ENCODE measurements at places on chromosomes 7 and 10.

DNA sequence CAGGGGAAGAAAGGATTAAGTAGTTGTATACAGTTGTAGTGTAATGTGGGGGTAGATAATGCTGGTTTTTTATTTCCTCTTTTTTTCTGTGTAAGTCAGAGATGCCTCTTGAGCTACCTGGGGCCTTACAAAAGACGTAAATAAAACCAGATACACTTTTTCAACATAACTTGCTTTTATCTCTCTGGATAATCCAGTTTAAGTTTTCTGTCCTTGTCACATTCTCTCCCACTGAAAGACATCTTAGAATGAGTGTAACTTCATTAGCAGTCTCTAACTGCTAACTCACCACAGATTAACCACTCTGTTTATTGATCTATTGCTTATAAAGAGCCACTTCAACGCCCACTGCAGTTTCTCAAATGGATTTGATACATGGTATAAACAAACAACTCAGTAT, 64.1 kb upstream of the LRRN3 start:
- no peak for DNase-seq

DNA sequence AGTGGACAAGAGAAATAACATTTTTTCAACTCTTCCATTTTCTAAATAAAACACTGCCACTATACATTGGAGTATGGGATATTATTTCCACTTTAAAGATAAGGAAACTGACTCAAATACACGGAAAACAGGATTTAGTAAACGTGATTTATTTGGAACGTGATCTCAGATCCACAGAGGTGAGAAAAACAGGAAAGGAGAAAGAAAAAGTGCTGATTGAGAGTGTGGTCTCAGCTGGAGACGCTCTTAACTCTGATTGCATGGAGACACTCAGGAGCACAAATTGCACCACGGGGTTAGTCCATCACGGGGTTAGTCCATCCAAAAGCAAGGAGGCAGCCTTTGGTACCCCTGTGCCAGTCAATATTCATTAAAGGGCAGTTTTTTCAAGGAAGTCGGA, 142.5 kb downstream of the GNAT3 start:
- DNase-seq: no peak

DNA sequence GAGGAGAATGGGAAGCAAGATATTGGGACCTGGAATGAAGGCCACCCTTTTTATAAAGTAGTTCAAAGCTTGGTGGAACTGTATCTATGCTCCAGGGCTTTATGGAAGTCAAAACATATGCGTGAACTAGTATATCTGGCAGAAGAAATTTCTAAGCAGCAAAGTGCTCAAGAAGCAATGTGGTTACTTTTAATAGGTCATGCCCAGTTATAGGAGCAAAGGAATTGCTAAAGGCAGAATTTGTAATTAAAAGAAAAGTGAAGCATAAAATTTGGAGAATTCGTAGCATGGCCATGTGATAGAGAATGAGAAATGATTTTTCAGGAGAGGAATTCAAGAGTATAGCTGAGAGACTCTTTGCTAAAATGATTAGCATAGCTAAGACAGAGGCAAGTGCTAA, 1110.4 kb downstream of the XPNPEP1 start:
- no peak for DNase-seq

GRCh38 chr10:71549766-71550533, 153.2 kb downstream of the CDH23 start:
- no peak for DNase-seq

DNA sequence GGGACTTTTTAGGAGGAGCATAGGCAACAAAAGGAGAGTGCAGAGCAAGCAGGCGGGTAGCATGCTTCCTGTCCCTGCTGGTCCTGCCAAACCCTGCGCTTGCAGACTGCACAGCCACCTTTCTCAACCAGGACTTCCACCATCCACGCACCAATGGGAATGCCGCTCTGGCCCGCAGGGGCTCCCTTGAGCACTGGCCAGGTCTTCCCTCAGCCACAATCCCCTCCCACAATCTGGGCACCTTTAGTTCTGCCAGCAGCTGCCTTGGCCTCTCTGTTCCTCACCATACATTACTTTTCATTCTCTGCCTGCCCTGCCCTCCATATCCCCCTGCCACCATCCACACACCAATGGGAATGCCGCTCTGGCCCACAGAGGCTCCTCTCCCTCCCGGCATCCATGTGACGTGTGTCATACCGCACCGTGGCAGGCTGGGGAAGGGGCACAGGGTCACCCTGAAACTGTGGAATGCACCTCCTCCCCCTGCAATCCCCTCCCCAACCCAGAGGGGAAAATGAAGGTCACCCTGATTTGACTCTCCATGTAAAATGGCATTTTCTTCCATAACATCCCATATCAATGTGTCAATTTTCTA, 97.3 kb upstream of the MACROH2A2 start:
- no peak for DNase-seq

DNA sequence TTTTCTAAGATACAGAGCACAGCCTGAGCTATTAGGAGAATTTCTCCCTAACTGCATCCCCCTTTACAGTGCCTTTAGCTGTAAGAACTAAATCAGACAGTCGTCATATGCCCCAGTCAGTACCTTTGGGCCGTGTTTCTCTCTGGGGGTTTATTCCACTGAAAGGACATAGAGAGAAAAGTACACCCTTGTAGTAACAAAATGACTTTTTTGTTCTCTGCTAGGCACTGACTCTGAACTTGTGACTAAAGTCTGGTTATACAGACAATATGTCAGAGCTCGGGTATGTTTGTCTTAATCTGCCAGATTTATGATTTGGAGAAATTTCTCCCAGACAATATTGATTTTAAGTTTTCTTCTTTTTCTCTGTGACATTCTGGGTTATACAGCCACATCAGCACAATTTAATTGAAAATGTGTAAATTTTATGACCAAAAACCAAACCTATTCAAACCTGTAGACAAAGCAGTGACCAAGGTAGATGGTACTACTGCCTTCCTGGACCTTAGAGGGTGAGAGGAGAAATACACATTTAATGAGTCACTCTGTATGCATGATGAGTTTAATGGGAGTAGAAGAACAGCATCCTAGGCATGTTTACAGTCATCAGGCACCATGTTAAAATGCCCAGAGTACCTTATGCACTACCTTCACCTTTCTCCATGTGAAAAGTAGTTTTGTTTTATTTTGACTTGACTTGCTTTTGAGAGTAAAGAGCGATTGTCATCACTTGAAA, 156.1 kb upstream of the PLXDC2 start:
- no peak for DNase-seq

- DNase-seq: no peak
Measured at GRCh38 chr7:46658281-46658680, 737.2 kb upstream of the IGFBP3 start.

GRCh38 chr10:129049501-129049900, 417.5 kb upstream of the MGMT start:
- DNase-seq: no peak

DNA sequence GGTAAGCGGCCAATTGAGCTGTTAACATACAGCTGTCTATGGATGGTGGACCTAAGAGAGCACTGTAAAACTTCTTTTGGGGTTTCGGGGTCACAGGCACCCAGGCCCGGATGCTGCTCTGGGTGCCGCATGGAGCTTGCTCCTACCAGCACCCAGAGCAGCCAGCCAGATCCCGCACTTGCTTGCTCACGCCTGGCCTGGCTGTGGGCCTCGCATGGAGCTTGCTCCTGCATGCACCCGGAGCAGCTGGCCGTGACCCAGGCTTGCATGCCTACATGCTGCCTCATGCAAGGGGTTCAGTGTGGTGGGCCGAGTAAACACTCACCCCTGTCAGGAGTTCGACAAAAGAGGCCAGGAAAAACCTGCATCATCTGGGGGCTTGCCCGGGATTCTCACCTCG, 896.9 kb downstream of the SORCS1 start:
- no peak for DNase-seq

DNA sequence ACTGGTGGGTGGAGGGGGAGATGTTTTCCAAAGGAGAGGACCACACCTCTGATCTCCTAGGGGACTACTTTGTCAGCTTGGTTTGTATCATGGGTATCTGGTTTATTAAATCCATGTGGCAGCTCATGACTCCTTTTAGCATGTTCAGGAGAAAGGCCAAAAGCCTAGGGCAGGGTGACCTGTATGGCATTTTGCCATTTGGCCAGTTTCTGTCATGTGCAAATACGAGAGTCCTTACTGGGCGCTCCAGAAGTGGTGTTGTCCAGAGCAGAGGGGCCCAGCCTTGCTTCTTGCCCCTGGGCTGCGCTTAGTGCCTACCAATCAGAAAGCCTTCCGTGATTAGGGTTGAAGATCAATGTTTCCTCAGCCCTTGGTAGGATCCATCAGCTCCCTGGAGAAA, 31.0 kb downstream of the ADRA2A start:
- DNase-seq: no peak

DNA sequence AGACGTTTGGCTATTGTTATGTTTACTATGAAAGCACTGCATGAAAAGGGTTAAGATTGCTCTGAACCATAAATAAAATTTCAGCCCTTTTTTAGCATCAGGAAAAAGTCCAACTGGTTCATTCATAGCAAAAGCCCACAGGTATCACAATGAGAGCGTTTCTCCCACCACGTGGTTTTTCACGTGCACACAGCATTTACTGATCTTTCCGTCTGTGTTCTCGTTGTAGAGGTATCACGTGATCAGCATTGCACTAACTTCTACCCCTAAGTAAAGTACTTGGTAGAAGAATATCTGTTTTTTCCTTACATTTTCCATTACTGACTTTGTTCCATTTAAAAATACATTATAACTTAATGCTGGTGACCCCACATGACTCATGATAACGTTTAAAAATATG, 17.8 kb upstream of the CCDC3 start:
- no peak for DNase-seq

DNA sequence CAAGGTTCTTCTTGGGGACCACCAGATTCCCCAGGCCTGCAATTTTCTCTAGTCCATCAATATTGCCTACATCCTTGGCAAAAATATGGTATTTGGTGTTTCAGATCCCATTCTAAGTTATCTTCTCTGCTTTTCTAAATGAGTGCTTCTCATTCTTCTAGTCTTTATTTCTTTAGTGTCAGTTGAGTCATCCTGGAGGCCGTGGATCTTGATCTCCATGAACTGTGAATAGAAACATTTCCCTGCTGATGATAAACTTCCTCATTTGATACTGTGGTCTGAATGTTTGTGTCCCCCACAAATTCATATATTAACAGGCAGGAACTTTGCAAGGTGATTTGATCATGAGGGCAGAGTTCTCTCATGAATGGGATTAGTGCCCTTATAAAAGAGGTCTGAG, 779.3 kb downstream of the INHBA start:
- DNase-seq: no peak

GRCh38 chr7:65225422-65226006, 148.1 kb upstream of the ZNF92 start:
- DNase-seq: no peak

DNA sequence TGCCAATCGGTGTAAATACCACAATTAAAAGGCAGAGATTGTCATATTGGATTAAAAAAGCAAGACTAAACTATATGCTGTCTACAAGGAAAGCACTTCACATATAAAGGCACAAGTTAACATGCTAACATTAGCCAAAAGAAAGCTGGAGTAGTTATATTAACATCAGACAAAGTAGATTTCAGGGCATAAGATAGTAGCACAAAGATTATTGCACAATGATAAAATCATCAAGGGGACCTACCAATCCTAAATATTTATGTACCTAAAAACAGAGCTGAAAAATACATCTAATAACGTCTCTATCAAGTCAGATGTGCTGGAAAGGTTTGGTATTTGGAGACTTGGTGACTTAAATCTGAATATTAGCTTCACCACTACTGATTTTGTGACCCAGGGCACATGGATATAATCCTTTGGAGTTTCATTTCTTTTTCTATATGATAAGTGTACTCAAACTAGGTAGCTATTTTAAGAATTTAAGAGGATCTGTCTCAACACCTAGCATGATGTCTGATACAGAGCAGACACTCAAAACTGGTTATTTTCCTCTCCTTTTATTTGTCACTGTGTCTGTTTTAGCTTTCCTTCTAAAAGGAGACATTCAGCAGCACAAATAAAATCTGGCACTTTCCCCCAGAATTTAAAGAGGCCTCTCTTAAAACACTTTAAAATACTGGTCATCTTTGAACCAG, 156.5 kb downstream of the DOCK4 start:
- no peak for DNase-seq

GRCh38 chr7:141700296-141700847, 1.6 kb downstream of the DENND11 start:
- DNase-seq: no peak

DNA sequence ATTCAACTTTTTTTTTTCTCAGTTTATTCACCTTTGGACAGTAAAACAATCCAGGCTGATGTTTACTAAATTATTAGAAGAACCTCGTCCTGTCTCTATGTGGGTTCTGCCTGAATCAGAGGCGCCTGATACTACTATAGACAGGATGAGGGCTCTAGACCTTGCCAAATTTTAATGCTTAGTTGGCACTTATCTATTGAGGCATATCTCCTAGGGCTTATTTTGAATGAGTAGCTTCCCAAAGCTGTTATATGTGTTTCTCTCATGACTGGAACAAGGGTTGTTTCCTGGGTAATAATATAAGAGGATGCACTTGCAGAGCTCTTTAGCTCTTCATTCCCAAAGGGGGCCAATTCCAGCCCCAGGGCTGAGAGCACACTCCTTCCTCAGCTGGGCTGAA, 23.6 kb downstream of the HECW1 start:
- DNase-seq: no peak

- DNase-seq: no peak
Measured at GRCh38 chr10:117096599-117097201, 41.4 kb downstream of the VAX1 start.

Data from lung microvascular endothelial cell (primary cell).